ENCODE measurements at places on chromosomes 6 and 20.

GRCh38 chr6:127111526-127111925 lies 6.9 kb upstream of the RSPO3 start:
- DNase-seq, result no peak

DNA sequence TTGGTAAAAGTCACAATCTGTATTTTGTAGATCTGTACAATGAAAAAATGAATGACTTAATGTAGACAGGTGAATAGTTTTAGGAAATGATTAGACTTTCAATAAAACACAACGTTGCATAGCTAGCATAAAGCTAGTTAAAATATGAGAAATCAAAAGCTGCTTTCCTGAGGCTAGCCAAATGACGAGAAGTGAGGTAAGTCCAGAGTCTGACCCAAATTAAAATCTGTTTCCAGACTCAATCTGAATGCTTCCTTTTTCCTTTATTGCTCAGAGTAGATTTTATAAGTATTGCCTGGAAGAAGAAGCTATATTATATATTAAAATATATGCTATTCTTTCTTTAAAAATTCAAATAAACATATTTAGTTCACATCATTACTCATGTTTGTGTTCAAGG lies 615.4 kb downstream of the CD109 start:
- DNase-seq, result no peak

DNA sequence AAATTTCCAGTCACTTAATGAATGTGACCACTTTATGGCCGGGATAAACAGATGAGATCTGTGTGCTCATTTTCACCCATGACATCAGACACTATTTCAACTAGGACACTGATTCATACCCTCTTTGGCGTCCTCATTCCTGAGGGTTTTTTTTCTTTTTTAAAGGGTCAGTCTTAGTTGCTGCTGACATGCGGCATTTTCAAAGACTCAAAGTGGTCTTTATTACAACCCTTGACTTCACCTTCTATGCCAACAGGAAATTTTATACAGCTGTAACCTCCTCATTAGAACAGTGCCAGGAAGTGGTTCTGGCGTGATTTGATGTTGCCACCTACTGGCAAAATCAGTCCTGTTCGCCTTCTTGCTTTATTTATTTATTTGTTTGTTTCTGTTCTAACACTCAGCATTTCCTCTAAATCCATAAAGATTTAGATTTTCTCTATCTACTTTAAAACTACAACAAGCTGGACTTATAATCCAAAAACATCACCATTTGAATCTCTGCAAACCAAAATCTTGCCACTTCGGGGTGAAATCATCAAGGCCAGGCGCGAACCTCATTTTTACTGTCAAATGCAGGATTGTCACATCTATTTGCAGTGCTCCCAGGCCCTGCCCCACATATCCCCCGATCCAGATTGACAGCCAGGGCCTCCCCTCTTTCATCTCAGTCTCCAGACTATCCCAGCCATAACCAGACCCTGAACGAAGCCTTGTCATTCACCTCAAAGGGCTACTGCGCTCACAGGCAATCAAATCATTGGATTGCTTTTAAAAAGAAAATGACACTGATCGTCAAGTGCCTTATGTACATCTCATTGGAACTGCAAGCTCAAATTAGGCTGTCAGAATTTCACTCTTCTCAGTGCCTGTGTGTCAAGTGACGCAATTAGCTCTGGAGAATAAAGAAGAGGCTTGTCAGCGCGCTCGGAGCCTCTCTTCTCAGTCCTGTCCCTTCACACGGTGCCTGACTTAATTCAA lies 77.5 kb downstream of the C6orf118 start:
- DNase-seq, result no peak

- DNase-seq, result no peak
Observed at GRCh38 chr6:37324131-37325033, 29.4 kb upstream of the RNF8 start.

- DNase-seq, result no peak
Observed at GRCh38 chr6:162468326-162468725, 259.2 kb downstream of the PRKN start.
